LHCN-M2 (cell line): ENCODE measurements at places on chromosomes 13 and 19. TPM values are rescaled to one million over a fixed set of nuclear protein-coding genes. Genes with fewer than 3 reads are reported as not detected.

ADGRE2 gene
- total RNA-seq, result 2.4 and 2.8 TPM in 2 replicates

DNA sequence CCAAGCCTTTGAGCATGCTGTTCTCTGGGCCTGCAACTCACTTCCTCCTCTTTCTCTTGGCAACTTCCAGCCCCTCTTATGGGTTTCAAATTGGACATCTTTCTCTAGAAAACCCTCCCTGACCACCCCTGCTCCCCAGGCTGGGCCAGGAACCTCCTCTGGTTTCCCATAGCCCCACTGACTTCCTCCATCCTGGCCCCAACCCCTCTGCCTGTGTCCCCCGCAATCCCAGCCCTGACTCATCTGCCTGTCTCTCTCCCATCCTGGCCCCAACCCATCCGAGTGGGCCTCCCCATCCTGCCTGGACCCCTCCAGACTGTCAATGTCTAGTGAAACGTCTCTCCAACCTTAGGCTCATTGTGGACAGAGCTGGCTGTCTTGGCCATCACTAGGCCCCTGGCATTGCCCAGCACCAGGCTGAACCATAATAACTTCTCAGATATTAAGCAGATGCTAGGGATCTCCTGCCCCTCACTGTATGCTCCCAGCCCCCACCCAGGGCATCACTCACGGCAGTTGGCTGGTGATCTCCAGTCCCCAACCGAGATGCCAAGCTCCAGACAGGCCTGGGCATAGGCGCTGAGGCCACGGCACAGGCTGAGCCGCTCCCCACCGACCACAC, 16.8 kb downstream of the FCGBP start:
- no peak for DNase-seq

GRCh38 chr19:58052256-58052655, 6.8 kb upstream of the ZNF135 start:
- no peak for DNase-seq

DNA sequence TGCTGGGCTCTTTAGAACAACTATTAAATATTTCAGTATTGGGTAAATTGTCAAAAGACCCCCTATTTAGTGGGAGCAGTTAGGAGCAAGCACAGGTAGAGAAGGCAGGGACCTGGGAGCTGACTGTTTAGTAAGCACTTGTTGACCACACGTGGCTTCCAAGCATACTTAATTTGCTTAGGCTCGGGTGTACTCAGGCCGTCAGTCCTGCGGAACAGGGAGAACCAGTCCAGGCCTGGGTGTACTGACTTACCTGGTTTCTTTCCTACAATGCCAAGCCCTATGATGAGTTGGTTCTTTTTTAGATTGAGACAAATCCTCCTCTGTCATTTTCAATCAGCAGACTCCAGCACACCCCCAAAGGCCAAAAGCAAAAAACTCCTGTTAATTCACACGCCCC, 90.0 kb downstream of the WDFY2 start:
- no peak for DNase-seq

EID2 gene
- total RNA-seq, result 9.7 and 14.8 TPM in 2 replicates

ZNF90 gene
- total RNA-seq, result 0.11 and 0.32 TPM in 2 replicates

DNA sequence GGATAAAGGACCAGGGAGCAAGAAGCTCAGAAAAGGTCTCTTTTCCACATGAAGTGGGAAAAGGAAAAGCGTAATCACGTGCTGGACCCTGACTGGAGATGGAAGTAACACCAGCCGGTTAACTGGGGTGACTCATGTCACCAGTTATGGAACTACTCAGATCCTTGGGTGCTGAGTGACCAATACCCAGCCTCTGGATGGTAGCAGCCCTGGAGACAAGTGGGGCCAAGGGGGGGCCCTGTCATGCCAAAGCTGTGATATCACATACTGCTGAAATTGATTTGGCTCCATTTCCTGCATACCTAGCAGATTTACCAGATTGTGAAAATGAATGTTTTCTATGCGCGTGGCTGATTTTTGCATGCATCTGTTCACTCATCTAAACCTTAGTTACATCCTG, 158.9 kb downstream of the ZIC5 start:
- peak; percentile 43 for DNase-seq

GRCh38 chr13:100630555-100630954, 42.0 kb upstream of the GGACT start:
- no peak for DNase-seq

KIR2DL1 gene
- not detected in 2 replicates for total RNA-seq

DNA sequence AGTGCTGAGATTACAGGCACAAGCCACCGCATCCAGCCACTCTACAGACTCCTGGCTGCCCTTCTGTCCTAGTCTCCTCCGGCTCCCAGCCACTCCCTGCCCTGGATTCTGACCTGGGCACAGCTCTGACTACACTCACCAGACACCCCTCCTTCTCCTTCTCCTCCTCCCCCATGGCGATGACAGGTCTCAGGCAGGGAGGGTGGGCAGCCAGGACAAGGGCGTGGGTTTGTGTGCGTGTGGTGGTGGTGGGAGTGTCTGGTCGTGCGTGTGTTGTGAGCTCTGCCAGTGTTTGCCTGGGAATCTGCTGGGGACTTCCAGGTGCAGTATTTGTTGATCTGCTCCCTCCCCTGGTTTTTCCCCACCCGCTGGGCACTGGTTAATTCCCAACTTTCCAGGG, 3.0 kb upstream of the NCCRP1 start:
- no peak for DNase-seq

CEACAM8 gene
- not detected in 2 replicates for total RNA-seq

DNA sequence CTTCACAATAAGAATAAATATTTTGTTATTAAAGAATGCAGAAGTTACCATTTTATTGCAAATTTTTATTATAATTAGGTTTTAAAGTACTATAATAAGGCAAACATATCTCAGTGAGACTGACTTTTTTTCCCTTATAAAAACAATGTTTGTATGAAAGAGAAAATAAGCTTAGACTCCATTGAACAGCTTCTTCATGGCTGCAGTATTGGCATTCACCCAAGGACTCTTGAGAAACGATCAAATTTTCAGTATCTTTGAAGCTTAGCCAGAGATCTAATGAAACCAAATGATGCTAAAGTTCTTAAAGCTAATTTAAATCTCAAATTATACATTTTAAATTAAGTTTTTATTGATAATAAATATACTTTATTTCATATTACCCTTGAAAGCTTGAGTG, 128.3 kb downstream of the GGACT start:
- DNase-seq, result no peak

GRCh38 chr19:48351341-48351752, 12.4 kb downstream of the TMEM143 start:
- peak; percentile 35 for DNase-seq

LILRB4 gene
- not detected in 2 replicates for total RNA-seq

DNA sequence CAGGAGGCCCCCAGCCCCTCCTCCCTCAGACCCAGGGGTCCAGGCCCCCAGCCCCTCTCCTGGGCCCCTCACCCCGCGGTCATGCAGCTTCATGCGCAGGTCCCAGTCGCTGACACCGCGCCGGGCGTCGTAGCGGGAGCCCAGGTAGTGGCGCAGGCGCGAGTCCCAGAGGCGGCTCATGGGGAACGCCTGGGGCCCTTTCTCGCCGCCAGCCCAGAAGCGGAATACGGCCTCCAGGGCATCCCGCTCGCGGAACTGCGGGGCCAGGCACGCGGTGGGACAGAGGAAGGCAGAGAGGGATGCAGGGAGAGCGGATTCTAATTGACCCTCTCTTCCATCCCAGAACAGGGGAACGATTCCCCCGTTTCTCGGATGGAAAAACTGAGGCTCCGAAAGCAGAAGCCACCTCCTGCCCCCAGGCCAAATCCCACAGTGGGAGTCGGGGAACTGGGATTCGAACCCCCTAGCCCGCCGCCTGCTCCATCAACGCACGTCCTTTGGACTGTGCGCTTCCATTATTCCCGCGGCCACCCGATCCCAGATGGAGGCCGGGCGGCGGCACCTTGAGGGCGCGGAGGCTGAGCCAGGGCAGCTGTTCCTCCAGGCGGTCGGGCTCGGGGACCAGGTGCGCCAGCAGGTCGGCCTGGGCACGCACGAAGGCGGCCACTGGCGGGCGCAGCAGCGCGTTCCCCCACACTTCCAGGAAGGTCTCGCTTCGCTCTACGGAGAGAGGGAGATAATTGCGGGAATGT, 4.2 kb upstream of the TNNI3 start:
- no peak for DNase-seq

NRTN gene
- not detected in 2 replicates for total RNA-seq

C19orf44 gene
- 2.4 and 3.8 TPM in 2 replicates for total RNA-seq

DNA sequence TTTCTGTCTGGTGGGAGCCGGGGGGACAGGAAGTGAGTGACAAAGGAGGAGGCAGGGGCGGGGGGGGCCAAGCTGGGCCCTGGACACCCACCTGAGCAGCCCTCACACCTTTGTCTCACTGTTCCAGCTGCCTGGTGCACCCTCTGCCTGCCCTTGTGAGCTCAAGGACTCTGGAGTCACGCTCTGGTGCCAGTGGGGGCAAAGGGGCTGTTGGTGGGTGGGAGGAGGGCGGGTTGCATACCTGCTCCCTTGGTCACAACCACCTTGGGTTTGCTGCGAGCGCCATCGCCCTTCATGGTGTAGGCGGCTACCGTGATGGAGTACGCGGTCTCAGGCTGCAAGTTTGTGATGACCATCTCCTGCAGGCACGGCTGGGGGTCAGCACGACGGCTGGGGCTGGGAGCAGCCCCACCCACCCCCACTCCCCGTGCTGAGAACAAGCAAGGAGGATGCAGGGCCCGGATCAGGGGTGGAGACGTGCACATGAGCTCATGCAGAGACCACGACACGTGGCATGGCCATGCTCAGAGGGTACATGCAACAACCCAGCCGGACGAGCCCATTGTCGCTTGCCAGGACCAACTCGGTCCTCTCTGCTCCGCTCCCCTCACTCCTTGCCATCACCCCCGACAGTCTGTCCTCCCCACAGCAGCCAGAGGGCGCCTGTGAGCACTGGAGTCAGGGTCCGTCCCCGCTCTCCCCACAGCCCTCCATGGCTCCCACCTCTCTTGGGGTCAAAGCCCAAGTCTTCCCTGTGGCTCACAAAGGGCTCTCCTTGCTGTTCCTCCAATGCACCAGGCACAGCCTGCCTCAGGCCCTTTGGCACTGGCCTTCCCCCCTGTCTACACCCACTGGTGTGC, 114.9 kb downstream of the PTPRS start:
- no peak for DNase-seq

ZNF99 gene
- total RNA-seq, result under 0.01 TPM in 1 of 2 replicates, not detected in the other

- no peak for DNase-seq
Observed at GRCh38 chr19:33434886-33435705, 61.6 kb downstream of the CEBPG start.

GRCh38 chr13:46041419-46041839, 11.1 kb downstream of the ZC3H13 start:
- DNase-seq, result peak; percentile 8

- DNase-seq, result no peak
Observed at GRCh38 chr13:99955107-99955746, 16.3 kb downstream of the ZIC5 start.

MCF2L gene
- total RNA-seq, result 10.9 and 14.5 TPM in 2 replicates

HS6ST3 gene
- total RNA-seq, result not detected in 2 replicates

DNA sequence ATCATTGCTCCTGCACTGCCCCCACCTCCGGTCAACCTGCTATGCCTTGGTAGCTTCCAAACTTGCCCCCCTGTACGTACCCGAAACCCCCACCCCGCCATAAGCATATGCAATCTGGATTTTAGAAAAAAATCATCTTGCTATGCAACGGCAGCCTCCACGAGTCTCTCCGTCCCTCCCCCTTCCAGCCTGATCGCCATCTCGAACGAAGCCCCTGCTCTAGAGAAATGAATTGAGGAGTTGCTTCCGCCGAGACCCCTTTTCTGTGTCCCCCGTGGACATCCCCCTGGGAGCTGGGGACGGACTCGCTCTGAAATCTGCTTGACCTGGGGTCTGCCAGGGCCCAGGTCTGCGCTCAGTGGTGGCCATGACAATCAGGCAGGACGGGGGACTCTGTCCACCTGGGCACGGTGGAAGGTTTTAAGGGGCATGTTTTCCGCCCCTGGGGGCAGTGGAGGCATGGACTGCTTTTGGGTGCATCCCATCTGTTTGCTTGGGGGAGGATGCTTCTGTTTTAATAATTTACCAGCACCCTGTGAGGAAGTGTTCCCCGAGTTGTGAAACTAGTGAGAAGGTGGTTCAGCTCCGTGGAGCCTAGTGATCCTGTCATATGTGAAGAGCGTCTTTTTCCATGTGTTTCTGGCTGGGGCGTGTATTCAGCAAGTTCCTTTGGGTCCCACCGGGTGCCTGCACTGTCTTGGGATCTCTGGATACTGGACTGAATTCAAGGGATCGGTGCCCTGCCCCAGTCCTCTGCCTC, 1.0 kb downstream of the KDM4B start:
- no peak for DNase-seq

DNA sequence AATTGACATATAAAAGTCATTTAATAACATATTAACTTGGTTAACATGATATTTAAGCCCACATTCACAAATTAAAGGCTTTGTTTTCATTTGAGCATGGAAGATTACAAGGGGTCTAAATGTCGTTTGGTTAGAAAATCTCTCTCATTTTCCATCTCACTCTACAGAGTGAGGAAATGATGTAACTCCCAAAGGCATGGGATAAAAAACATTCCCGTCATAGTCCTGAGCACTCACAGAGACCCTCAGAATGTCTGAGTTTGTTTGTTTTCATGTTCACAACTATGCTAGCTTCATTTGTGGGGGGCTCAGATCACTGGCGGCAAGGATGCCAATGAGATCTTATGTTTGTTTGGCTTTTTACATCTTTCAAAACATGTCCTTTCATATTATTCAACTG, 307.5 kb downstream of the TBC1D4 start:
- DNase-seq, result no peak

DNA sequence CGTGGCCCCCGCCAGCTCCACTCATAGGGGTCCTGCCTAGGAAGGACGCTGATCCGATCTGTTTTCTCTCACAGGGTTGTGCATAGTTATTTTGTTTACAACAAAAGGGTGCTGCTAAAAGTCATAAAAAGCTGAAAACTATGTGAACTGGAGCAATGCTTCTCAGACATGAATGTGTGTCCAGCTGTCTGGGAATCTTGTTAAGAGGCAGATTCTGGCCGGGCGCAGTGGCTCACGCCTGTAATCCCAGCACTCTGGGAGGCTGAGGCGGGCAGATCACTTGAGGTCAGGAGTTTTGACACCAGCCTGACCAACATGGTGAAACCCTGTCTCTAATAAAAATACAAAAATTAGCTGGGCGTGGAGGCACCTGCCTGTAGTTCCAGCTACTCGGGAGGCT, 8.6 kb downstream of the LRRC4B start:
- DNase-seq, result no peak

DNA sequence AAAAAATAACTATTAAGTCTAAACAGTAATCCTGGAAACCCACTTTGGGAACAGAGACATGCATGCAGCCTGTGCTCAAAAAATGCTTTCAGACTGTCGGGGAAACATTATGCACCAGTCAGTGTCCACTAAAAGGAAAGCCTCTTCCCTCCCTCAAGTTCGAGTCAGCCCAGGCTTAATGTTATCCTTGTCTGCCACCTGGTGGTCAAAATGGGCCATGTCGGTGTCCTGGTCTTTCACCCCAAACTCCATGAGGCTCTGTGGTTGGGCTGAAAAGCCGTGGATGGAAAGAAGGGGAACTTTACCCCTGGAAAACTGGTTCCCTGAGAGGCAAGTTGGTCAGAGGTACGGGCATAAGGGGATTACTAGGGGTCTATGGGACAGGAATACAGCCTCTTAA, 88.4 kb upstream of the ZNF492 start:
- peak; percentile 0 for DNase-seq

GRCh38 chr19:17604372-17605025, 49.0 kb downstream of the COLGALT1 start:
- no peak for DNase-seq

- peak; percentile 17 for DNase-seq
Observed at GRCh38 chr19:5170329-5170745, 170.3 kb downstream of the PTPRS start.

GRCh38 chr19:3062165-3063105, at the start of gene TLE5:
TLE5 (minus strand) TSS chr19:3062495; CDS start chr19:3062200, 295 bp downstream.
- peak; percentile 47 for DNase-seq

GRCh38 chr13:25943658-25944057, 108.2 kb downstream of the SHISA2 start:
- DNase-seq, result peak; percentile 66
